ENCODE measurements at places on chromosomes 1 and 21.

DNA sequence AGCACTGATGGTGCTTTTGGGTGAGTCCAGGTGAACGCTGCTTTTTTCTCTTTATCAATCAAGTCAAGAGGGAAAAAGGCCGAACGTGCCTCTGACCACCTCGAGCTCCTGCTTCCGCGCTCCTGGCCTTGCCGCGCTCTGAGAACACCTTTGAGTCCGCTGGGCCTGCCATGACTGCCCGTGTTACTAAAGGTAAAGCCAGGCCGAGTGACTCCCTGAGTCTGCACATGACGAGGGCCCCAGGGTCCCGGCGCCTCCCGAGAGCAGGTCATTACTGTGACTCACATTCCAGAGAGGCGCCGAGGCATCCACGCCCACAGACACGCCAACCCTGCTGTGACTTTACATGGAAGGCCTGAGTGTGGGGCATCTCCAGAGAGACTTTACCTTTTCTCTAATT lies 11.1 kb downstream of the POFUT2 start:
- DNase-seq, result no peak

DNA sequence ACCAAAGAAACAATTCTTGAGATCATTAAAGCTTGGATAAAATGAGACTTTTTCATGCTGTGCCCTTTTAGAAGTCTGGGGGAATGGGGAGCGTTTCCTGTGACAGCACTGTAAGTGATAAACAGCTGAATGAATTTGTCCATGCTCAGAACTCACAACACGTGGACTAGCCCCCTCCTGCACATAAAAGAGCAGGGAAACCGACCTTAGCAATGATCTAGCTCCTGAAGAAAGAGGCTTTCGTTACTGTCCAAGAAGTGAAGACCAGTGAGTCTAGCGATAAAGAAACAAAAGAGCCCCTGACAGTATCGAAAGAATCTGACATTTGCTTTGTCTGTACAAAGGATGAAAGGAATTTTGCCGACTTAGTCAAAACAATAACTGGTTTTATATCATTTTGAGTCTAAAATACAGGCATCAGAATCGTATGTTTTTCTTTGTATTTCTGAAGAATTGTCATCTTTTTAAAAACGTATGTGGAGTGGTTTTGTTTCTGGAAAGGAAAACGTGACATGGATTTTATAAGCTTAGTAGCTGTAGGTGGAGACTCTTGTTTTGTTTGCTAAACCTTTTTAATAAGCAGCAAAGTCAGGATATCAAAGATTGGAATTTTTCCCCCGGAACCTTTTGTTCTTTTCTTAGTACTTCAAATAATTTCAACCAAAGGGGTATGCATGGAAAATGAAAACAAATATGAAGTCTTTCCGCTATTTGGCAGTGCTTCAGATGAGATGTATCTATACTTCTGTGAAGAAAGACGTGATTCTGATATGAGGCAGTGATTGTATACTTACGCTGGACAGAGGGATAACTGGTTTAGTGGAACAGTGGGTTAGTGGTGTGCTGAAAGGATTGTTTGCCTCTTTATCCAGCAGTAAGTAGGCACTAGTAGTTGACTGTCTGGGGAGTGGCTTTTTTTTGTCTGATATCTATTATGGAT lies 61.0 kb downstream of the MAST2 start:
- no peak for DNase-seq

GRCh38 chr1:10724052-10724494 lies 72.4 kb downstream of the CASZ1 start:
- no peak for DNase-seq

- DNase-seq, result no peak
These were observed 109.0 kb downstream of the ZMYM4 start for GRCh38 chr1:35377555-35377954.

GRCh38 chr1:203704120-203704519 lies 60.9 kb upstream of the LAX1 start:
- no peak for DNase-seq

GRCh38 chr1:43255438-43256210 lies 14.2 kb upstream of the TMEM125 start:
- DNase-seq, result no peak

- no peak for DNase-seq
These were observed 6.7 kb upstream of the ARHGAP30 start for GRCh38 chr1:161076410-161076809.

- no peak for DNase-seq
These were observed 724 bp upstream of the CALML6 start for GRCh38 chr1:1914101-1914970.
